ENCODE measurements at places on chromosomes 2 and 18.

GRCh38 chr2:27701676-27702075 is 38.0 kb downstream of the SLC4A1AP start:
- DNase-seq, result no peak

- DNase-seq, result no peak
Measured at GRCh38 chr2:159381574-159381973, 95.1 kb upstream of the WDSUB1 start.

DNA sequence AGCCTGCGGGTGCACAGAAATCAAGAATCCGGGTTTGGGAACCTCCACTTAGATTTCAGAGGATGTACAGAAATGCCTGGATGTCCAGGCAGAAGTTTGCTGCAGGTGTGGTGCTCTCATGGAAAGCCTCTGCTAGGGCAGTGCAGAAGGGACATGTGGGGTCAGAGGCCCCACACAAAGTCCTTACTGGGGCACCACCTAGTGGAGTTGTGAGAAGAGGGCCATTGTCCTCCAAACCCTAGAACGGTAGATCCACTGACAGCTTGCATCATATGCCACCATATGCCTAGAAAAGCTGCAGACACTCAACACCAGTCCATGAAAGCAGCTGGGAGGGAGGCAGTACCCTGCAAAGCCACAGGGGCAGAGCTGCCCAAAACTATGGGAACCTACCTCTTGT is 833.0 kb downstream of the TMEM182 start:
- no peak for DNase-seq

DNA sequence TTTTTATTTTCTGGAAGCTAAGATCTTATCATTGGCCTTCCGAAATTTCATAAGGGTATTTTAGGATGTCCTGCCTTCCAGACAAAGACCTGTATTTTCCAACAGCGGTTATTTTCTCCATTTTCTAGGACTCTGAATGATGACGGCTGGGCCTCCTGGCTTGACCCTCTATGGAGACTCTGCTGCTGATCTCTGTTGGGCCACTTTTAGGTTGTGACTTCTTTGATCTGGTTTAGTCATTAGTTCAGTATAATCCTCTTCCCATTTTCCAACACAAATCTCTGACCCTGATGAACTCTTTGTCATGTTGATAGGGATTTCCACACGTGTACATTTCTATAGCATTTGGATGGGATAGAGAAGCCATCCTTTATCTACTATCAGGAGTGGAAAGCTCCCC is 93.7 kb downstream of the HS1BP3 start:
- DNase-seq, result no peak

DNA sequence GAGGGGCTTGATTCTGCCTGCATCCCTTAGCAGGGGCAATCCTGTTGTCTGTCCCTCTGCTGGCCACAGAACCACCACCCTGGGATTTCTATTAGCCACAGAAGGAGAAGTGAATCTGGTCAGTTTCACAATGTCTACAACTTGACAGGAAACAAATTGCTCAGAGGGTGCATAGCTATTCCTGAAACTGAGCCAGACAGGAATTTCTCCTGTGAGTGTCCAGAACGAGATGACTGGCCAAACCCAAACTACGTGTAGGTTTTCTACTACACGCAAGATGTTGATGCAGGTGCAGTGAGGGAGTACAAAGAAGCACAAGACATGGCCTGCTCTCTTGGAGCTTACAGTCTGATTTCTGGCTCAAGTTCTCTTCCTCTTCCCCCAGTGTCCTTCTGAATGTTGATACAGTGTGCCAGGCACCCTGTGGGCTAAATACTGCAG is 201.9 kb downstream of the CLIP4 start:
- DNase-seq, result no peak

GRCh38 chr2:21715887-21716286 is 592.1 kb downstream of the TDRD15 start:
- no peak for DNase-seq

DNA sequence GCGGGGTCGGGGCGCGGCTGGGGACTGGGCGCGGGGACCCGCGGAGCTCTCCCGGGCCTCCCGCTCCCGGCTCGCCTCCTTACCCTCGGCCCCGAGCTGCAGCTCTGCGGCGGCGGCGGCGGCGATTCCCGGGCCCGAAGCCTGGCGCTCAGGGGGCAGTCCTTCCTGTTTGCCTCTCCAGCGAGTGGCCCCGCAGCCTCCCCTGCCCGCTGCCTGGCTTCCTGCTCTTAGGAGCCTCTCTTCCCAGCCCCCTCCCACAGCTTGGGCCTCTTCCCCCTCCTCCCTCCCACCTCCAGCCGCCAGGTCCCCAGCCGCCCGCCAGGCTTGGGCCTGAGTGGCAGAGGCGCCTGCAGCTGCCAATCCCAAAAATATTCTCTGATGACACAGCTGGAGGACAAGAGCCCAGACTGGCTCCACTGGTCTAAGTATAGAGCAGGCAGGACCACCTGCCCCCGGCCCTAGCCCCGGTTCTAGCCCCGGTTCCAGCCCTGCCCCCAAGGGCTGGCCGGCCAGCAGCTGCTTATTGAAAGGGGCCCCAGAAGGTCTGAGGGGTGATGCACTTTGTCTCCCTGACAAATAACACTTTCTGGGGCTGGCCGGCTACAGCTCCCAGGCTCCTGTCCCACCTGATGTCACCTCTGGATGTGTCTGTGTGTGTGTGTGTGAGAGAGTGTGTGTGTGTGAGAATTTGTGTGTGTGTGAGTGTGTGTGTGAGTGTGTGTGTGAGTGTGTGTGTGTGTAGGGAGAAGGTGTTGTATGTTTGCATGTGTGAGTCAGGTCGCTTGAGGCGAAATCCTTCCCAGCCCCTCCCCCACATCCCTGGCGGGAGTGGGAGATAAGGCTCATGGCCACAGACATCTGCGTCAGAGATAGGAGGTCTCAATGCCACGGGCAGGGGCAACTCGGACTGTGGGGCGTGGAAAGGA is at the start of gene OBSL1:
OBSL1 (minus strand) TSS at position 229 of the 926 bp plus-strand sequence. CDS start 307 bp downstream, outside the sequence.
- no peak for DNase-seq

DNA sequence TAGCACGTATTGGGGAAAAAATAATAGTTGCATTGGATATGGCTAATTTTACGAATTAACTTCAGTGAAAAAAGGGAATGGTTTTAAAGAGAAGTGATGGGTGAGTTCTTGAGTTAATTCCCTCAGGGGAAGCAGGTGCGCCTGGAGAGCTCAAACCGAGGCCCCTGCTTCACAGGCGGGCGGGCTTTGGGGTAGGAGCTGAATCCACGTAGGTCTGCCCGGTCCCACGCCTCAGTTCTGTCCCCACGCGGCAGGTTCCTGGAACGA is 44.1 kb downstream of the GORASP2 start:
- DNase-seq, result no peak

DNA sequence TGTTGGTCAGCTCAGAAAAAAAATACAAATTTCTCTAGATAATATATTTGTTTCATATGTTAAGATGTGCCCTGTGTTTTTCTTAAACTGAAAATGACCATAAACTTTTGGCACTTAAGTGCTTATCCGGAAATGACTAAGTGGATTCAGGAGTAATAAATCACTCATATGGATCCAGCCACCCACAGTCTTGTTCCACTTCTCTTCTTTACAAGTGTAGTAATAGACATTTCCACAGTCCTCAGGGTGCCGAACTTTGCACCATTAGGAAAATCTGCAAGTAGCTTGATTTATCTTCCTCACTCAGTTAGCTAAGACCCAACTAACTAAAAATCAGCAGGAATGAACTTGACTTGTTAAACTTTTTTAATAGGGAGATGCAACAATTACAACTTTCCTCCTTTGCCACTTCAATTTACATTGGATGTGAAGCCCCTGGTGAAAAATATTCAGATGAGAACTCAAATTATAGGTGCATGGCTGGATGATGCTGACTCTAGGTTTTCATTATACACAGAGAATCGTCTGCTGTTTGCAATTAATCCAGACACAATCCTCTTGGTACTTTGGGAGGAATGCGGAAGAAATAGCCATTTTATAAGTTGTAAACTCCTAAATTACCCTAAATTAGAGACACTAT is 322.5 kb downstream of the ARHGAP15 start:
- no peak for DNase-seq
